ENCODE measurements at places on chromosomes 13 and 19.

- no peak for DNase-seq
These were observed 149.0 kb upstream of the ZNF536 start for GRCh38 chr19:30222992-30223865.

DNA sequence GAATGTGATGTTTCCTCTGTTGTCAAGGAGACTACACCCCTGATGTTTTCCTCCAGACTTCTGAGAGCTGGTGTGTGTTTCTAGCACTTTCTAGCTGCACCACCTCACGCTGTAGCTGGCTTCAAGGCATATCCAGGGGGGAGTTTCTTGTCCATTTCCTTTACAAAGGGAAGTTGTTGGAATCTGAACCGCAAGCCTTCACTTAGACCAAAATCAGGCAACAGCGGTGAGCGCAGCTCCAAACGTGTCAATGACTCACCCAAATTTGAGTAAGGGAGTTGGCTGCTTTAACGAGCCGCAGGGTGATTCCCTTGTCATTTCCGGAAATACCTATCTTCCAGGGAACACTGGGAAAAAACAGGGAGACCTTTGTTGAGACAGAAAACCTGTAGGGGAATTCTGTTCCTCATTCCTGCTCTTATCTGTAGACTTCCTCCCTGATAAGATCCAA lies 2.5 kb downstream of the LDLR start:
- no peak for DNase-seq

- DNase-seq = no peak
These were observed 17.4 kb downstream of the RUBCNL start for GRCh38 chr13:46369506-46370277.

DNA sequence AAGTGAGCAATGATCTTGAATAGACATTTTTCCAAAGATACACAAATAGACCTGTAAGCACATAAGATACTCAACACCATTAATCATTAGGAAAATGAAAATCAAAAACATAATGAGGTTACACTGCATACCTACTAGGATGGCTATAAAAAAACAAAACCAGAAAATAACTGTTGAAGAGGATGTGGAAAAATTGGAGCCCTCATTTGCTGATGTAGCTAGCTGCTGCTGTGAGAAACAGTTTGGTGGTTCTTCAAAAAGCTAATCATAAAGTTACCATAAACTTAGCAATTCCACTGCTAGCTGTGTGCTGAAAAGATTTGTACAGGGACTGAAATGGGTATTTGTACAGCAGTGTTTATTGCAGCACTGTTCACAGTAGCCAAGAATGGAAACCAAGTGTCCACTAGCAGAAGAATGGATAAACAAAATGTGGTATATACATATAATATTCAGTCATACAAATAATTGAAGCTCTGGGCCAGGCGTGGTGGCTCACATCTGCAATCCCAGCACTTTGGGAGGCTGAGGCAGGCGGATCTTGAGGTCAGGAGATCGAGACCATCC lies 46.2 kb downstream of the PDS5B start:
- no peak for DNase-seq

DNA sequence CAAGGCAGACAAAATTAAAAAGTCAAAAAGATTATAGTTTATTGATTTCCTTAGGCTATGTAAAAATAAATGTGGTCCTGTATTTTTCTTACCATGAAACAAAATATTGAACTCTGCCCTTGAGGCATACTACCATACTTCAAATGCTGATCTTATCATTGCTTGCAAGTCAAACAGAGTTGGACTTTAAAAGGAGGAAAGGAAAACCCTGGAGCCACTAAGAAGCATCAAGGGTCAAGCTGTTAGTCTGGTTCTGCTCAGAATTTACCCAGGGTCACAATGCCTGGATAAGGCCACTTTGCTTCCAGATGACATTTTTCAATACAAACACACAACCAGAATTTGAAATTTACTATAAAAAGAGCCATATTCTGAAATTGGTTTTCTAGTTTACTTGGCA lies 2.2 kb upstream of the FREM2 start:
- no peak for DNase-seq

- no peak for DNase-seq
These were observed 44.0 kb downstream of the BRD4 start for GRCh38 chr19:15288146-15288963.

- DNase-seq = no peak
These were observed 546 bp upstream of the ZNF546 start for GRCh38 chr19:39996218-39996810.

GRCh38 chr19:13932911-13933393 lies 5.3 kb downstream of the PODNL1 start:
- no peak for DNase-seq

- no peak for DNase-seq
These were observed 1348.0 kb upstream of the ATXN8OS start for GRCh38 chr13:68759617-68760016.

DNA sequence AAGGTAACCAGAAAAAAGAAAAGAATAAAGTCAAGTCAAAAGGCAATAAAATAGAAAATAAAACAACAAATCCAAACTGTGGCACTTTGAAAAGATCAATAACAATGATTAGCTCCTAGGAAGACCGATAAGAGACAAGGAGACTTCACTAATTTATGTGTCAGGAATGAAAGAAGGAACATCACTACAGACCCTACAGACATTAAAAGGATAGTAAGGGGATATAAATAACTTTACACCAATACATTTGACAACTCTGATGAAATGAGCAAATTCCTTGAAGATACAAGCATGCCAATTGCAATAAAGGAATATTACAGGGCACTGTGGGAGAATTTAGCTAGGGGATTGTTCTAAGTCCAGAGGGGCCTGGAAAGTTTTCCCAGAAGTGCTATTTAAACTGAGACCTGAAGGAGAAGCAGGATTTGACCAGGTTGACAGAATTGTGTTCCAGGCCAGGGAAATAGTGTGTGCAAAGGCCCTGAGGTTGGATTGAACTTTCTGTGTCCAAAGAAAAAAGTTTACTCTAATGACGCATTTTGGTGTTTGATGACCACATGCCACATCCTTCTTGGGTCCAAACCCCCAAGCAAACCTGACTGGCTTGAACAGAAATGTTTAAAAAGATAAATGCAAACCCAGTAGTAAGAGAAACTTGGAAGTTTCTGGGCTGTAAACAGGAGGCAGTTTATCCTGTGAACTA lies 1.6 kb upstream of the C19orf38 start:
- no peak for DNase-seq

DNA sequence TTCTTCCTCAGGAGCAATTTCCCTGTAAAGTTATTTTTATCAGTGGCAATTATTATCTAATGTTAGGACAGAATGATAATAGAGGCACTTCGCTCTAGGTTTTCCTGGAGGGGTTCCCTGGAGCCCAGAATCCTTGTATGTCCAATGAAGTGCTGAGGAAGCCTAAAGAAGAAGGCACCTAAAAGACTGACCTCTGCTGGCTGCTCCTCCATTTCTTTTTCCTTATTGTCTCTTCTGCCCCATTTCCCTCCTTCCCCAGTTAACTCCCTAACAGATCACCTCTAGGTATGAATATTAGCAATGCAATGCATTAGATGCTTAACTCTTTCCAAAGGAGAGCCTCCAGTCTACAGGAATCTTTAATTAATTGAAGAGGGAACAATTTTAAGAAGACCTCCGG lies 985.4 kb downstream of the DIAPH3 start:
- no peak for DNase-seq

DNA sequence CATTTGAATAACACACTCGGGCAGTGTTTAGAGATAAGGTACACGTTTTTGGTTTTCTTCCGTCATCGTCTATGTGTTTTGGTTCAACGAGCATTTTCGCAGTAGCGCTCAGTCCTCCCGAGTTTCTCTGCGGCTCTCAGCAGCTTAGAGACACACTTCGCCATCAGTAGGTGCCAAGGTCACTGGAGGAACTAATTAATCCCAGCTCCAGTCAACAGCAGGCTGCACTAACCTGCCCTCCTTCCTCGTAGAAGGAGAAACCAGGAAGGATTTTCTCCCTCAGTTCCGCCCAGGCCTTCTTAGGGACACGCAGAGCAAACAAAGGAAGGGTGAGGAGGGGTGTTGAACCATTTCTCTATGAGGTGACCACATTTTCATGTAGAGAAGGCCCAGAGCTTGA lies 12.6 kb downstream of the MBNL2 start:
- no peak for DNase-seq

GRCh38 chr13:97348569-97349100 lies 85.3 kb upstream of the RAP2A start:
- no peak for DNase-seq

DNA sequence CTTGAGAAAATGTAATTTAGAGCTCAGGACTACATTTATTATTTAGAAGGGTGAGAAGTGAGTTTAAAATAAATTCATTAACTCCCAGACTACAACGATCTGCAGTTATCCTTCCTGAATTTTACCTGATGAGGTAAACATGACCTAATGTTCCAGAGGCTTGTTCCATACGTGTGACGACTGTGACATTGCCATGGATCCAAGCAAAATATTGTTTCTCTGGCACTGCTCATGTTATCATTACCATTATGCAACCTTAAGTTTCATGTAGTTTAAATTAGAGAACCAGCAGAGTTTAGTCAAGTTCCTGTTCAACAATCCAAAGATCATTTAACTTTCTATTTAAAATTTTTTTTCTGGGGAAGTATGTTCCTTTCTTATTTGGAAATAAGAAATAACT lies 279.6 kb downstream of the KLF5 start:
- no peak for DNase-seq

DNA sequence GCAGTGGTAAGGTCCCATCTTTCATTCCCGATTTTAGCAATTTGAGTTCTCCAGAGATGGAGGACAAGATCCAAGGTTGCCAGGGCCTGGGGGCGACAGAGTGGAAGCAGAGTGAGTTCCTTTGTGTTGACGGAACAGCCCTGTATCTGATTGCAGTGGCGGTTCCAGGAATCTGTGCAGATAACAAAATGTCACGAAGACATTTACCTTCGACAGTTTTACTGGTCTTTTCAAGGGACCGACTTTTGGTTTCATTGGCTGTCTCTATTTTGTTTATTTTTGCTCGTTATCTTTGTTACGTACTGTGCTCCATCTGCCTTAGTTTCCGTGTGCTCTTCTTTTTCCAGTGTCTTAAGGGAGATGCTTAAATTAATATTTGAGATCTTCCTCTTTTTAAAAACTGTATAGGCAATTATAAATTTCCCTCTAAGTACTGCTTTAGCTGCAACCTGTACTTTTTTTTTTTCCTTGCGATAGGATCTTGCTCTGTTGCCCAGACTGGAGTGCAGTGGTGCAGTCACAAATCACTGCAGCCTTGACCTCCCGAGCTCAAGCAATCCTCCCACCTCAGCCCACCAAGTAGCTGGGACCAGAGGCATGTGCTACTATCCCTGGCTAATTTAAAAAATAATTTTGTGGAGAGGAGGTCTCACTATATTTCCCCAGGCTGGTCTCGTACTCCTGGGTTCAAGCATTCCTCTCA lies 23.2 kb downstream of the KDM4B start:
- no peak for DNase-seq

GRCh38 chr13:86877441-86877840 lies 793.7 kb upstream of the SLITRK5 start:
- no peak for DNase-seq

DNA sequence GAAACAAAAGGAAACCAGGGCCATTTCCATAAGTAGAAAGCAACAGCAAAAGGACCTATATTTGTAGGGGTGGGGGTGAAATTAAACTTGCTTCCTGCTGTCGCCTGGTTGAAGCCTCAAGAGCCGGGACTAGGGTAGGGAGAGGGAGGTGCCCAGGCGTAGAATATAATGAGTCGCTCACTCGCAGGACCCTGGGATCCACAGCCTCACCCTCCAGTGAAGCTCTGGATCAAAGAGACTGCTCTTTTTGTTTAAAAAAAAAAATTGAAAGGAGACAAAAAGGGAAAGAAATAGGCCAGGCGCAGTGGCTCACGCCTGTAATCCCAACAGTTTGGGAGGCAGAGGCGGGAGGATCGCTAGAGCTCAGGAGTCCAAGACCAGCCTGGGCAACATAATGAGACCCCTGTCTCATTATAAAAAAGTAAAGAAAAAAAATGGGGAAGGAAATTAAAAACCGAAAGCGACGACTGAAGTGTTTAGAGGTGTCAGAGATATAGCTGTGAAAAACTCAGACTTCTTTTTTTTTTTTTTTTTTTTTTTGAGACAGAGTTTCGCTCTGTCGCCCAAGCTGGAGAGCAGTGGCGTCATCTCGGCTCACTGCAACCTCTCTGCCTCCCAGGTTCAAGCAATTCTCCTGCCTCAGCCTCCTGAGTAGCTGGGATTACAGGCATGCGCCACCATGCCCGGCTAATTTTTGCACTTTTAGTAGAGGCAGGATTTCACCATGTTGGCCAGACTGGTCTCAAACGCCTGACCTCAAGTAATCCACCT lies 10.9 kb upstream of the ADGRE5 start:
- no peak for DNase-seq

- no peak for DNase-seq
These were observed 35.3 kb downstream of the RGCC start for GRCh38 chr13:41492432-41493260.

DNA sequence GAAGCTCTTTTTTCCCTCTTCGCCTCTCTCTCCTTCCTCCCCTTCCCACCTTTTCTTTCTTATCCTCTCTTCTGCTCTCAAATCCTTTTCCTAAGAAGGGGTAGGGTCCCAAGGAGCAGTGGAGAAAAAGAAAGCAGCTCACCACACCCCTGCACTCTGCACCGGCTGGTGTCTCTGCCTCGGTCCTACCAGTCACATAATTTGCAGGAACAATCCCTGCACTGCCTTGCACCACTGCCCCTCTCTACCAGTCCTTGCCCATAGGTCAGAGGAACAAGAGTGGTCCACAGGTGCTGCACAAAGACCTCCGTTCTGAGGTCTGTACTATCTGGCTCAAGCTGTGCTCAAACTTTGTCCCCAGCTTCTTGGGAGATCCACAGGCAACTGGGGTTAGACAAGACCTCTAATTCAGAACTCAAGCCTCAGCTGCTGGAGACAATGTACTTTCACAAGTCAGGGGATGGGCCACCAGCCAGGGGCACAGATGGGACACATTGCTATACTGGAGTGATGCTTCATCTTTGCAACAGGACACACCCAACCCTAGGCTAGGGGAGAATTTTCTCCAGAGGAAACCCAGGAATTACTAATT lies 125.4 kb upstream of the ZNF507 start:
- no peak for DNase-seq

DNA sequence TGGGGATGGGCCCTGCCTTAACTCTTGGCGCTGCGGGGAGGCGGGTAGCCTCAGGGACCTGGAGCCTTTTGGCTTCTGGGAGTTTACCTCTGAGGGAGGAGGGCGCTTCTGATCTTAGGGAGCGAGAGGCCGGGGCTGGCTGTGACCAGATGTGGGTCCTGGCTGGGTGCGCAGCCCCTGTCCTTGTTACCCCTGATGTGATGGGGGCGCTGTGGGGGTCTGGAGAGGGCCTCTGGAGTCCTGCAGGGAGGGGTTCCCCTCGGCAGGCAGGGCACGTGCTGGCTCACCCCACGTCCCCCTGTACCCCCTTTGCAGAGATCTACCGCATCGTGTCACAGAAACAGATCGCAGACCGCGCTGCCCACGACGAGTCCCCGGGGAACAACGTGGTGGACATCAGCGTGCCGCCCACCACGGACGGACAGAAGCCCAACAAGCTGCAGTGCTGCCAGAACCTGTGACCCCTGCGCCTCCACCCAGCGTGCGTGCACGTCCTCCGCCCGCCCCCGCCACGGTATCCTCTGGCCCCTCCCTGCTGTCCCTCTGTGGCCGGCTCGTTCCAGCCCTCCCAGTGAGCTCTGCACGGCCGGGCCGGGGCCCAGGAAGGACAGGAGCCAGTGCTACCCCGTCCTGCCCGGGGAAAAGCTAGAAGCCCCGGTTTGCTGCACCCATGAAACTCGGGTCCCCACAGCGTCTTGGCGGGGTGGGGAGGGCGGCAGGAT lies 9.8 kb upstream of the MARCHF2 start:
- no peak for DNase-seq

GRCh38 chr13:55705526-55705925 lies 1435.2 kb upstream of the PRR20A start:
- no peak for DNase-seq

Data from activated naive CD8-positive, alpha-beta T cell treated with anti-CD3 and anti-CD28 coated beads, Interleukin-2, amount 50 U/mL, for 16 hours (primary cell).